ENCODE measurements at places on chromosomes 7 and 10.

DNA sequence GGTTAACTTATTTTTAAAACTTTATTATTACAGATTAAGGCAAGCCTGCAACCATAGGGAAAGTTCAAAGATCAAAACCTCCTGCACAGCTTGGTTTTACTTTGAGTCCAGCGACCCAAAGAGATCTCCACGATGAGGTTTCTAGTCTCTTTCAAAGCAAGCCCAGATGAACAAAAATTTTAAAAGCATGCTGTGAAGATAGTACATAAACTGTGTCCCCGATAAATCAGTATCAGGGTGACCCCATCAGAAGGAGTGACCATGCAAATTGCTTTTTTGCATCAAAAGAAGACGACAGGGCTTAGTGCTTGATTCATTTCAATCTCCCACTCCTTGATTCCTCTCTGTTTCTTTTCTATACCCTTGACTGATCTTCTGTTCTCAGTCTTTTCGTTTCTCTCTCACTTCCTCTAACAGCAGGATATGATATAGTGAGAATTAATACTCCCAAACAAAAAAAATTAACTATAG, 16.0 kb upstream of the DNTT start:
- no peak for DNase-seq

DNA sequence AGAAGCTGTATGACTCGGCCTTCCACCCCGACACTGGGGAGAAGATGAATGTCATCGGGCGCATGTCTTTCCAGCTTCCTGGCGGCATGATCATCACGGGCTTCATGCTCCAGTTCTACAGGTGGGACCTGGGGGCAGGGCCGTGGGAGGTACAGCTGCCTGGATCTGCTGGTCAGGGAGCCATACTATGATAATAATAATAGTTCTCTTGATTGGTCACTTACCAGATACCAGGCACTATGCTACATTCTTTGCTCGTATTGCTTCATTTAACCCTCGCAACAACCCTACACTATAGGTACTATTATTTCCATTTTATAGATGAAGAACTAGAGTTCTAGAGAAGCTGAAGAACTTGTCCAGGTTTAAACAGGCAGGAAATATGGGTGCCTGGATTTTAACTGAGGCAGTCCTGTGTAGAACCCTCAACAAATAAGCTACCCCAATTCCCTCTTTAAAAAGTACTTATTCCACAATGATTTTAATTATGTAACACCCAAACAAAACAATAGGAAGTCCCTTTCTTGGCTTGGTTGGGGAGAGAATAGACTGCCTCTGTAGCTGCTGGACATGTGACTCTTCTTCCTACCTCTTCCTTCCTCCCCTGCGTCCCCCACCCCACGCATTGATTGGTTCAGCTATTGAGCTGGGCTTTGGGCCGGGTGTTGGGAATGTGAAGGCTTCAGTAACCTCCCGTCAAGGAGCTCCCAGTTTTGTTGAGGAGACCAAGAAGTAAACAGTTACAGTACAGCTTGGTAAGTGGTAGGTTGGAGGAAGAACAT, 12.8 kb downstream of the SFXN2 start:
- DNase-seq = no peak

DNA sequence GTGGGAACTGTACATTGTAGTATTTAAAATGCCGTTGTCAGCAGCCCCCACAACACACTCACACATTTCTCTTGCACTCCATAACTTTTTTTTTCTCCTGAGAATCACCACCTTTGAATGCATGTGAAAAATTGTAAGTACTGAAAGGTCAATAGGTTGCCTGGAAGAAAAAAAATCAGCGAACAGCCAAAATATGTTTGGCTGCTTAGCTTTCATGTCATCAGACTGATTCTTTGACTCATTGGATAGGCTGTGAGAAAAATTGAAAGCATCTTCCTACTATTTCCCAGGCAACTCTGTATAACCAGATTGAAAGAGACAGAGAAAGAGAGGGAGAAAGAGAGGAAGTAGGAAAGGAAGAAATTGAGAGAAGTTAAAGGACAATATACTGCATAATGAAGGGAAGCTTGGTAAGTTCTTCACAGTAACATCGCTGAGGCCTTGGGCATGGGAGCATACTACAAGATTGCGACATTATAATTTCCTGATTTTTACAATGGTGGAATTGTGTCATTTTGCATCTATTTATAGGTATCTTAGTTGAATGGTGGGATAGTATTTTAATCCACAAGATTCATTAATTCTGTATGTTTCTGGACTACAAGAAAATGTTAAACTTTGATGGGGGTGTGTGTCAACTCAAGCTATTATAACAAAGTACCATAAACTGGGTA, 249.3 kb upstream of the KCND2 start:
- no peak for DNase-seq

DNA sequence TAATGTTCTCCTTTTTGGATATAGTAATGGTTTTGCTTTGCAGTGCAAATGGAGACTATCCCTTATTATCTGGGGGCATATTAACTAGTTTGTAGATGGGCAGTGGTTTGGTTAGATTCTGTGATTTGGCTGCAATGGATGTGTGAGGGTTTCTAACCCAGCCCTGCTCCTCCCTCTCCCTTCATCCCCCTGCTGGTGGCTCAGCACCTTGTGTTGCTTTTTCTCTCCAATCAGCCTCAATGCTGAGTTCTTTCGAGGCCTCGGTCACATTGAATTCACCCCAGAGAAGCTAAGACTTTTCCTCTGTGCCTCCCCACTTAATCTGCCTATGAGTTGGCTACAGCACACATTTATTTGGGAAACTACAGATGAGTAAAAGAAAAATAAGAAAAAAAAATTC, 120.0 kb downstream of the MALRD1 start:
- DNase-seq = no peak

DNA sequence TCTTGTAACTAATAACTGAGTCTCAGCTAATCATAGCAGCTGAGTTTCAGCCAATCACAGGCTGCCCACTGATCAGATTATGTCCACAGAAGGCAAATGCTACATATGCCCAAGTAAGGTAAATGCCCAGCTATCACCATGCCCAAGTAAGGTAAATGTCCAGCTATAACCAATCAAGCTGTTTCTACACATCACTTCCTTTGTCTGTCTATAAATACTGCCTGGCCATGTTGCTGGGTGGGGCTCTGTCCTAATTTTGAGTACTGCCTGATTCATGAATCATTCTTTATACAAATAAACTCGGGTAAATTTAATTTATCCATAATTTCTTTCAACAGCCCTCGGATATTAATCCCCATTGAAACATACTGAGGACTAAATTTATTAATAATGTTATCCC, 312.4 kb downstream of the CACNA2D1 start:
- no peak for DNase-seq

DNA sequence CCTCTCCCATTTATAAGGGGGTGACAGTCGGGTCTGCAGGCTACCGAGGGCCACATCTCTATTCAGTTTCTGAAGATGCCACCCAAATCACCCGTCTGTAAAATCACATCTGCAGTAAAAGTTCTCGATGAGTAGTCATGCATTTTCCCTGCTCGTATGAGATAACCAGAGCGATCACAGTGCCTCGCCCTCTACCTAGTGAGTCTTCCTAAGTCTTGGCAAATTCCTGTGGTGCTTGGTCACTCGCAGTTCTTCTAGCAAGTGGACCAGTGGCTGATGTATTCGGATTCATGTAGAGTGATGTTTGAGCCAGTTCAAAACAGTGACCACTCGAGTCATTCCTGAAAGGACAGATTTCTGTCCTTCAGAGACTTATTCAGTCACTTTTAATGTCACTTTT, 44.9 kb downstream of the INSYN2A start:
- DNase-seq = no peak

DNA sequence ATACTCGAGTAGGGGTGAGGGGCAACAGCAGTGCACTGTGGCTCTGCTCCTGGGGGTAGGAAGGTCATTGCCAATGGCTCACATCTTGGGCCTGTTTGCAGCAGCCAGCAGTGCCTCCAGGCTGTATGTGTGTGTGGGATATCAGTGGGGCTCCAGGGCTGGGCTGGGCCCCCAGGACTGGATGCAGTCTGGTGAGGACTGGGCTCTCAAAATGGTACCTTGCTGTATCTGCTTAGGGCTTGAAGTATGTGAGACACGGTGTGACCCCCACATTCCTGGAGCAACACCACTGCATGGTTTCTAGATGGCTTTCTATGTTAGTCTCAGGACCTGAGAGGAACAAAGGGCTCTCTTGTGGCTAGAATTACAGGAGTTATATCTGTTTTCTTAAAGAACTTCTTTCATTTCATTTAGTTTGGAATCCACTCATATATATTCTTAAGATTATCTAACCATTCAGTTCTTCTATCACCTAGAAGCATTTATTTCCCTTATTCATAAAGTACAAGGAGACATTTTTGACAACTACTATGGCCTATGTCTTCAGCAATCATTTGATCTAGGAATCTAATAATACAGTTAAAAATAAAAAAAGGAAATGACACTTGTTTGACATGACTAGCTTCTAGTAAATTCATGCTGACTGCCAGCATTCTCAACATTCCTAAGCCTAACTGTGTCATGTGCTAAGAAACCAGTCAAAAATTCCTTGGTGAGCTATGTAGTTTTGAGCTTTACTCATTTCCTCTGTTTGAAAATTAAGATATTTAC, 443.2 kb upstream of the SEMA3A start:
- no peak for DNase-seq

- no peak for DNase-seq
Measured at GRCh38 chr7:100649826-100650565, 6.3 kb downstream of the ACTL6B start.

- no peak for DNase-seq
Measured at GRCh38 chr10:31675726-31676125, 252.9 kb downstream of the ARHGAP12 start.

DNA sequence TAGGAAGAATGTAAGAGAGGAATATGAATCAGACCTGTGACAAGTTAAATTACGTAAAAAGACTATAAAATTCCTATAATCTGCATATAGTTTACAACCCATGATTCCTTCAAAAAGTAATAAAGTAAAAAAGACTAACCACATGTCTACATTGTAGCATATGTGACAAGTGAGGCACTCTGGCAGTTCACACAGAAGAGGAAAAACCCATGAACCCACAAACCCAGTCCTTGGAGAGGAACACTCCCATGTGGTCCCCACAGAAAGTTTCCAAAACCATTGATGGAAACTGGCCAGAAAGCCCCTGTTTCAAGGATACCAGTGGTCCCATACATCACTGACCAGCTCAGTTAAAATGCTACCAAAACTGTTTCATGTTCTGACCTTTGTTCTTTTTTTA, 15.7 kb downstream of the KDM7A start:
- DNase-seq = no peak

GRCh38 chr7:156669035-156669828, 28.7 kb downstream of the RNF32 start:
- no peak for DNase-seq

GRCh38 chr10:79284158-79284871, 63.0 kb upstream of the PPIF start:
- no peak for DNase-seq

DNA sequence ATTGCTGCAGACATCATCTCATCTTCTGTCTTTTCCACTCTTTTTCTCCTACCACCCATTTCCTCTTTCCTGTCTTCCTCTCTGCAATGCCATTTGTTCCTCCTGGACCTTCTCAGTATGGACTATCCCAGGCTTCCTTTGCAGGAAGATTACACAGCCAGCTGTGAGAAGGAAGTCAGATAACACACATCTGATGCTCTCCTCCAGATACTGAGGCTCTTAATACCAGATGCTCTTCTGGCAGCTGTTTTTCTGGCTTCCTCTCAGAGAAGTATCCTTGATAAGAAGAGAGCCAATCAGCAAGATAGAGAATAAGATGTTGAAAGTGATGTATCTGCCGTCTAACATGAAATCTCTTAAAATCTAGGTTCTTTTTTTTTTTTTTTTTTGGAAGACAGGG, 14.4 kb downstream of the KIAA1217 start:
- DNase-seq = no peak

GRCh38 chr7:113548137-113548536, 370.7 kb downstream of the PPP1R3A start:
- no peak for DNase-seq

DNA sequence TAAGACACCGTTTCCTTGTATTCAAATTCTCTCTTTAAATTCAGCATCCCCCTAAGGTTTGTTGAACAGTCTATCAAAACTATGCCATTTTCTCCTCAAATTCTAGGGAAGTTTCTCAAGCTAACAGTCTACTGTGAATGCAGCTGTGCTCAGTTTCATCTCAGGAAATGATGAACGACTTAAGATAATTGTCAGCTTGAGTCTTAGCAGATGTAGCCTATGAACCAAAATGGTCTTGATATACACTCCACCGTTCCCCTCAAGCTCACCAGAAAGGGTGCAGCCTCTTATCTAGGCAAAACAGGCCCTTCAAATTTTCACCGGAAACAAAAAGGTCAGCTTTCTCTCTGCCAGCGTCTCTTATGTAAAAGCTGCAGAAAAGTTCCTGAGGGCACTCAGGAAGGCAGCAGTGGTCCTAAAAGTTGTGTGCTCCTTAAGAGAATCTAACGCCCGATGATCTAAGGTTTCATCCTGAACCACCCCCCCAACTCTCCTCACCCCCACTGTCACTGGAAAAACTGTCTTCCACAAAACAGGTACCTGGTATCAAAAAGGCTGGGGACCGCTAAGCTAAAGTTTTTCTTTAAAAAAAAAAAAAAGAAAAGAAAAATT, 2.1 kb downstream of the DNAJC9 start:
- DNase-seq = no peak

- DNase-seq = no peak
Measured at GRCh38 chr10:103506061-103506460, 12.6 kb downstream of the NEURL1 start.

DNA sequence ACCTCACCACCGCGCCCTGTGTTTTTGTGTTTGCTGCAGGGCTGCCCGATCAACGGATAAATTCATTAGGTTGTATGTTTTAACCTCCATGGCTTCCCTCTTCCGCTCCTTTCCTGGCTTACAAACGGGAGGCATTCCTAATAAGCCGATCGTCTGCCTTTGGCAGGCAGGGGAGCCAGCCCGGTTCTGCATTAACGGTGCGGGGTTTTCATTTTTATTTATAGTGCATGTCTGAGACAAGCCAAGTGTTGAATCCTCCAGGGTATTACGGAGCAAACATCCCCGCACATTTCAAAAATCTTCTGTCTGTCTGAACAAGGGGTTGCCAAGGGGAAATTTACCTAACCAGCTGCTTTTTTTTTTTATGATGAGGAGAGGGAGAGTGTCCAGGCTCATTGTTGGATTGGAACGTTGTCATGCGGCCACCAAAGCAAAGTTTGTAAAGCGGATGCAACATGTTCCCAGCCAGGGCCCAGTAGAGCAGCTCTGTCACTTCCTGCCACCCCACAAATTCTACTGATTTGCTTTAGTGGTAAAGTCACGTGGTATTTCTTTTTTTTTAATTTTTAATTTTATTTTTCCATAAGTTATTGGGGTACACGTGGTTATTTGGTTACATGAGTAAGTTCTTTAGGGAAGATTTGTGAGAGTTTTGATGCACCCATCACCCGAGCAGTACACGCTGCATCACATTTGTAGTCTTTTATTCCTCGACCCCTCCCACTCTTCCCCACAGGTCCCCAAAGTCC, 92.3 kb upstream of the BAIAP2L1 start:
- no peak for DNase-seq
